Stimulated activated CD4-positive, alpha-beta T cell treated with anti-CD3 and anti-CD28 coated beads, Interleukin-1b, Interleukin-23, amount 100 ng/mL, for 24 hours (primary cell): ENCODE measurements at places on chromosomes 4 and X.

- no peak for DNase-seq
These were observed 1575.8 kb downstream of the STIM2 start for GRCh38 chr4:28436191-28437080.

GRCh38 chr4:176333076-176333475, 13.3 kb downstream of the SPCS3 start:
- DNase-seq, result no peak

- no peak for DNase-seq
These were observed 607.8 kb upstream of the ZFP42 start for GRCh38 chr4:187387739-187388138.

- no peak for DNase-seq
These were observed 26.1 kb downstream of the FAM47E start for GRCh38 chr4:76277667-76278066.

- DNase-seq, result no peak
These were observed 147.3 kb downstream of the TBL1X start for GRCh38 chrX:9612146-9612505.
